ENCODE measurements at places on chromosomes 5 and 9.

- DNase-seq, result no peak
These were observed 20.8 kb downstream of the GBGT1 start for GRCh38 chr9:133142684-133143622.

- DNase-seq, result no peak
These were observed 96.5 kb upstream of the RPS23 start for GRCh38 chr5:82374637-82375036.

- no peak for DNase-seq
These were observed 900 bp upstream of the HAVCR2 start for GRCh38 chr5:157109744-157110143.

- no peak for DNase-seq
These were observed 21.8 kb downstream of the ZBED3 start for GRCh38 chr5:77065256-77065655.

- DNase-seq, result no peak
These were observed 128.0 kb upstream of the EPB41L4A start for GRCh38 chr5:112546946-112547592.

DNA sequence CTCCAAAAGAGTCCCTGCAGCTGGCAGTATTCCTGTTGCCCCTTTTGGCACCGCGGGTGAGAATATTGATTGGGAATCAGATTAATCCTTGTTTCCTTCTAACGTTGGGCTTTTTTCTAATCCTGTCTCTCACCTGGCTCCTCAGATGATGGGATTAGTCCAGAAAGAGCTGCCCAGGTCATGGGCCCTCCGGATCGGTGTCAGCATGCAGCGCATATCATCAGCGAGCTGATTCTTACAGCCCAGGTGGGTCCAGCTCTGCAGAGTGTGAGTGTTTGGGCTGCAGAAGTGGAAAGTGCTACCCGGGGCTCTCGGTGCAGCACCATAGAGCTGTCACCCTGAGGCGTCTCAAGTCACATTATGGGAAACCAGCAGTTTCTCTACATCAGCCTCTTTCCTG is 40.9 kb upstream of the PRDM12 start:
- no peak for DNase-seq

GRCh38 chr5:79489773-79490172 is 24.2 kb downstream of the HOMER1 start:
- no peak for DNase-seq

DNA sequence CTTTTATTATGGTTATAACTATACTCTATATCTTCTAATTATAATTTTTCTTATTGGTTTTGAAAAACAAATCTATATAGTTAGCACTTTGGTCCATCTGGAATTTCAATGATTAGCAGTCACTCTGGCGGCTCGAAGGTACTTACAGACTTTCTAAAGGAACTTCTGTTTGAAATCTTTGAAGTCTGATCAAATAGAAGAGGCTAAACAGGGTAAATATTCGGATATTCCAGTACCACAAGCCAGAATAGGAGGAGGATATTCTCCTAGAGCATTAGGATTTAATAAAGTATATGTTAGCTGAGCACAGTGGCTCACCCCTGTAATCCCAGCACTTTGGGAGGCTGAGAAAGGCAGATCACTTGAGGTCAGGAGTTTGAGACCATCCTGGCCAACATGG is 38.7 kb upstream of the HSD17B3 start:
- DNase-seq, result no peak

DNA sequence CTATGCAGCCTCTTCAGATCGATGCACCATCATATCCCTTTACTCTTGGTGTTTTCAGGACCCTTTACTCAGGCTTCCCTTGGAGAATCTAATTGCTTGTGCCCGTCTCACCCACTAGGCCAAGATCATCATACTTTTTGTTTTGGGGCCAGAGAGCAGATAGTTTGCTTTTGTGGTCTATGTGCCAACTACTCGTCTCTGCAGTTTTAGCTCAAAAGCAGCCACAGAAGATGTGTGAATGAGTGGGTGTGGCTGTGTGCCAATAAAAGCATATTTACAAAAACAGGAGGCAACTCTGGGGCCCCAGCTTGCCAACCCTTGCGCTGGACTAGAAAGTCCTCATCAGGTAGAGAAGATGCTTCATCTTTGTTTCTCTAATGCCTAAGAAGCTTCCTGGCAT is 216.8 kb downstream of the SEMA5A start:
- DNase-seq, result no peak

DNA sequence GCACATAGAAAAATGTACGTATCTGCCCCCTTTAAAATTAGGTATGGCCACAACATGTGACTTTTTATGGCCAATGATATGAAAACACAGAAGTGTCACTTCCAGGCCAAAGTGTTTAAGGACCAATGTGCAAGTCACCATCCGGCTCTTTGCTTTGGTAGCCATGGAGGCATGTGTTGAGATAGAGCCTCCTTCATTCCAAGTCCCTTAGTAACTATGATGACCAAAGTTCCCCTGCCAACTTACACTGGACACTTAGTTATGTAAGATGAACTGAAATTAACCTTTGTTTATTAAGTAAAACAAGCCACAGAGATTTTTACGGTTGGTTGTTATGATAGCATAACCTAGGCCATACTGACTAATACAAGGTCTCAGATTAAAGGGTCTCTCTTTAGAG is 51.0 kb downstream of the FBN2 start:
- DNase-seq, result no peak

DNA sequence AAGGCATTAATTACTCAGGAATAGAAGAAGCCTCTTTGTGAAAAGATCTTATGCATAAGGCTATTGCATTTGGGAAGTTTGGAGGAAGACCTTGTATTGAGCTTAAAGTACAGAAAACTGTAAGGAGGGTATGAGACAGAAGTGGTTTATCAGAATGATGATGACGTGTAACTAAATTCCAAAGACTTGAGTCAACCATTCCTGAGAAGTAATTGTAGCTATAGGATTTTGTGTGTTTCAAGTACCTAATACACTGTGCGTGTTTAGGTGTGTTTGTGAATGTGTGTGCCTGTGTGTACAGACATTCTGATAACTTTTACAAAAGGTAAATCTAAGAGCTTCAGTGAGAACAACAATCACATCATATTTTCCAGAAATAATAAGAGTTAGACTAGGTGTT is 46.5 kb upstream of the IRX2 start:
- DNase-seq, result no peak

- no peak for DNase-seq
These were observed 80.1 kb downstream of the FBXW11 start for GRCh38 chr5:171926311-171926710.

GRCh38 chr5:31987985-31988710 is 186.0 kb downstream of the GOLPH3 start:
- no peak for DNase-seq

GRCh38 chr5:30100929-30101328 is 1092.6 kb upstream of the CDH6 start:
- DNase-seq, result no peak

All from stimulated activated CD4-positive, alpha-beta T cell treated with anti-CD3 and anti-CD28 coated beads, Interleukin-2, amount 100 ng/mL, for 48 hours (primary cell).